Activated T-cell treated with anti-CD3 and anti-CD28 coated beads, Interleukin-2, amount 50 U/mL, for 48 hours (primary cell): ENCODE measurements at places on chromosomes 5 and 9.
A peak's percentile ranks its signal among the peaks of the same experiment; 100 is the strongest.

DNA sequence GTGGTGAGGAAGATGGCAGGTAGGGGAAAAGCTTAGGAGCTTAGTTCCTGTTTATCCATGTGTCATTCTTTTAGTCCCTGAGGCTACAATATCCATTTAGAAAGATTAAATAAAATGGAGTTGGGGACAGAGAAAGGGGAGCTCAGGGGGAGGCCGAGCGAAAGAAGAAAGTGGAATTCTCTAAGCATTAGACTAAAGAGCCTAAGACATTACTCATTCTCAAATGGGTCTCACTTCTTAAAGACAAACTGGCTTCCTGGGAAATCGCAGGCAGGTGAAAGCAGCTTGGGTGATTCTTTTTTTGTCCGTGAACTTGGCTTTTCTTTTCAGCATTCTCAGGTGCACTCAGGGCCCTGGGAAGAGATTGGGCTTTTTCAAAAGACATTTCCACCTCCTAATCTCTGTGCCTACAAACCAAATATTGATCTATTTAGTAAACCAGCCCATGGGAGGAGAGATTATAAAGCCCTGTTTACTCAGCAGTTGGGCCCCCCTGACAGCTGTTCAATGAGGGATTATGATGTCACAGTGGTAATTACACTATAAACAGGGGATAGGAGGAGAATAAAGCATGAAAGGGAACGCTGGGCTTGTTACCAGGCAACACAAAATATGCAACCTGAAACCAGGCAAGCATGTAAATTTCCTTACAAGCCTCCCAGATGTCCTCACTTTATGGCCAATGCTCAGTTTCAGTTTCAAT, 584.0 kb downstream of the ACTL7B start:
- DNase-seq: no peak

DNA sequence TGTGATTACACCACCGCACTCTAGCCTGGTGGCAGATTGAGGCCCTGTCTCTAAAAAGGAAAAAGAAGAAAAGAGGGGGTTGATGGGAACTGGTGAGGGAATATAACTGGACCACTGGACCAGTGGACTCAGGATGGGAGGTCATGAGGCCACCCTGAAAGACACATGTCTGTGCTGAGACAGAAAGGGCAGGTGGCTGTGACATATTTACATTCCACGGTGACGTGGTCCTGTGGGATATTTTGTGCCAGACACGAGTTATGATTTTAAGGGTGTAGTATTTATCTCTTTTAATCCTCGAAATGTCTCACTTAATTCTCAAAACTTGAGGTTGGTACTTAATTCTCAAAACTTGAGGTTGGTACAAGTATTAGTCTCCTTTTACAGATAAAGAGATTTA, 32.9 kb downstream of the LHX2 start:
- DNase-seq: no peak

DNA sequence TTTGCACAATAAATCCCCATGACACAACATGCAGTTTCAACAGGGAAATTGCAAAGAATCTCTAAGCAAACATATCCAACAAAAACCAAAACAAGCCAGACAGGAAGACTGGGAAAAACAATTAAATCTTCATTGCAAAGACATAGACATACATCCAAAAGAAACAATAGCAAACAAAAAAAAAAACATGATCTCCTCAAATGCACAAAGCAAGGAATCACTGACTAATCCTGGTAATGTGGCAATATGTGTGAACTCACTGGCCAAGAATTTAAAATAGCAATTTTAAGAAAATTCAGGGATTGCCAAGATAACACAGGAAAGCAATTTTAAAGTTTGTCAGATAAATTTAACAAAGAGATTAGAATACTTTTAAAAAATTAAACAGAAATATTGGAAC, 520.1 kb upstream of the SMC2 start:
- no peak for DNase-seq

GRCh38 chr9:34254141-34254913, 74.7 kb downstream of the KIF24 start:
- DNase-seq: no peak

- no peak for DNase-seq
These were observed 132.9 kb downstream of the BARX1 start for GRCh38 chr9:93822229-93822628.

DNA sequence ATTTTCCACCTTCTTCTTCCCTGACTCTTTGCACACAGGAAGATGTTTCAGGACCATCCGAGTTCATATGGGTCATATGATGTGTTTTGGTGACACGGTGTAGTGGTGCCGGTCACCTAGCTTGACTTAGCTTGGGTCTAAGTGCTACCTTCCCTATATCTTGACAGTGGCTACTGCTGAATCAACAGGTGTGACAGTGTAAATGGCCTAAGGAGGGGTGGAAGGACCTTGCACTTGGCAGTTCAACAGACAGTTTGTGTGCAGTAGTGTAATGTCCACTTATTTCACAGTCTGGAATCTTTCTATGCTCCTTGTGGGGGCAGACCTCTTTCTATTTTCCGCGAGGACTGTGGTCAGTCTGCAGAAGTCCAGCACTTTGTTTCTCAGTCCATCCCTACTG, 43.8 kb downstream of the CARTPT start:
- no peak for DNase-seq

DNA sequence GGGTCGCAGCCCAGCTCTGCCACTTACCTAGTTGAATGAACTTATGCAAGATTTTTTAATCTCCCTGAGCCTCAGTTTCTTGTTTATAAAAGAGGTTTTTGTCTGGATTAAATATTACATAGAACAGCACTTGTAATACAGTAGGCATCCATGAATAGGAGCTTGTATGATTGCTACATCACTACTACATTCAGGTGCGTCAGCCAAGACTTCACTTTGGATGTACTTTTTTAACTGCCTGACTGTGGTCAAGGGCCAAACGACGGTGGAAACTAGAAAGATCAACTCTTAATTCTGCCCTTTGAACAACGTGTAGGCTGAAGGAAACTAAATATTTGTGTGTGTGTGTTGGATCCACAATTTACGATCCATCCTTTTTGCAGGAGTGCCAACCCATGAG, 172.8 kb downstream of the RFK start:
- DNase-seq: no peak

- peak; percentile 5 for DNase-seq
These were observed 93.3 kb downstream of the CACNA1B start for GRCh38 chr9:137970686-137971476.

DNA sequence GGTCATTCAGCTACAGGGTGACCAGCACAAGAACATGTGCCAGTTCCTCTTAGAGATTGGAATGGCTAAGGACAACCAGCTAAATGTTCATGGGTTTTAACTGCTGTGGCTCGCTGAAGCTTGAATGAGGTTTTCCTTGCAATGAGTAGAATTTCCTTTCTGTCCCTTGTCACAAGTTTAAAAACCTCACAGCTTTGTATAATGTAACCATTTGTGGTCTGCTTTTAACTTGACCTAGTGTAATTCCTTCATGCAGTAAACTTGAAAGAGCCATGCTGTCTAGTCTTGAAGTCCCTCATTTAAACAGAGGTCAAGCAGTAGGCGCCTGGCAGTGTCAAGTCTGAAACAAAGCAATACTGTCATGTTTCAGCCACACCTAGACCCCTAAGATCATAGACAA, 181.3 kb upstream of the DMRT1 start:
- no peak for DNase-seq

- DNase-seq: no peak
These were observed 802.4 kb upstream of the ACO1 start for GRCh38 chr9:31582071-31582470.

GRCh38 chr9:126501383-126502331, 112.1 kb upstream of the LMX1B start:
- no peak for DNase-seq

DNA sequence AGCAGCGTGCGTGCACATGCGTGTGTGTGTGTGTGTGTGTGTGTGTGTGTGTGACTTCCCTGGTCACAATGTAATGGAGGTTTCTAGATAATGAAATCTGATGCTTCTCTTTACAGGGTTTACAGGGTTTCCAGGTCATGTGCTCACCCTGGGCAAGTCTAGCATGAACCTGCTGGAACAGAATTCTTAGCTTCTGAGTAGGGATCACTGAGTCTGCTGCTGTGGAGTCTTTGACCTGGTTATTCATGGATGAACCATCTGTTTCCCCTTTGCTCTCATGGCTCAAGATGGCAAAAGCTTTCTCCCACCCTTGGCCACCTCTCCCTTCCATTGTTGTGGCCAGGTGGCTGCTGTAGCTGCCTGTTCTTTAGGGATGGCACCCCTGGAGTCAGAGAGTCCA, 111.6 kb upstream of the SHB start:
- DNase-seq: no peak
